A549 treated with AZD2906 at 1 μM for 4 hours (cell line): ENCODE measurements at places on chromosomes 6 and 20. TPM values are rescaled to one million over a fixed set of nuclear protein-coding genes. Genes with fewer than 3 reads are reported as not detected.

PRICKLE4 gene
- total RNA-seq: 0.74 to 1.7 TPM (median 0.76 TPM) in 5 replicates

BTN1A1 gene
- total RNA-seq: not detected in 5 replicates

REM1 gene
- 0.59 to 1.3 TPM (median 0.90 TPM) in 5 replicates for total RNA-seq

OR12D3 gene
- not detected in 5 replicates for total RNA-seq

VSX1 gene
- 0.66 to 1.2 TPM (median 0.93 TPM) in 5 replicates for total RNA-seq

PPIL6 gene
- 3.1 to 3.7 TPM (median 3.5 TPM) in 5 replicates for total RNA-seq

FAXC gene
- 5.9 to 7.8 TPM (median 6.1 TPM) in 5 replicates for total RNA-seq

PRDM1 gene
- total RNA-seq: 5.0 to 6.7 TPM (median 5.5 TPM) in 5 replicates

SSTR4 gene
- total RNA-seq: 0.43 to 0.96 TPM (median 0.79 TPM) in 5 replicates

TRIM15 gene
- total RNA-seq: 0.03 to 0.24 TPM in 2 of 5 replicates, not detected in the others

WFDC2 gene
- 0.15 to 0.32 TPM in 2 of 5 replicates, not detected in the others for total RNA-seq

TBX18 gene
- 18.9 to 21.7 TPM (median 20.3 TPM) in 5 replicates for total RNA-seq

ZNF165 gene
- total RNA-seq: 0.74 to 0.99 TPM (median 0.85 TPM) in 5 replicates

MAS1 gene
- total RNA-seq: 0.01 TPM in 1 of 5 replicates, not detected in the others

ATAT1 gene
- total RNA-seq: 4.9 to 6.4 TPM (median 5.8 TPM) in 5 replicates

HLA-DOA gene
- 0.05 TPM in 1 of 5 replicates, not detected in the others for total RNA-seq

RBM24 gene
- 4.7 to 6.0 TPM (median 5.3 TPM) in 5 replicates for total RNA-seq

RIPOR3 gene
- total RNA-seq: 0.02 to 0.03 TPM (median 0.03 TPM) in 4 of 5 replicates, not detected in the other

NKX2-4 gene
- not detected in 5 replicates for total RNA-seq

TDRD6 gene
- total RNA-seq: 0.01 TPM in 1 of 5 replicates, not detected in the others

RAET1G gene
- total RNA-seq: 6.4 to 11.6 TPM (median 8.5 TPM) in 5 replicates

PET117 gene
- 21.9 to 27.3 TPM (median 24.8 TPM) in 5 replicates for total RNA-seq

SIRPG gene
- total RNA-seq: not detected in 5 replicates

SPINT4 gene
- not detected in 5 replicates for total RNA-seq

EPHA7 gene
- total RNA-seq: 0.03 to 0.13 TPM (median 0.06 TPM) in 5 replicates

ERVFRD-1 gene
- not detected in 5 replicates for total RNA-seq

SLC17A2 gene
- total RNA-seq: not detected in 5 replicates

CLVS2 gene
- 0.13 to 0.23 TPM (median 0.18 TPM) in 5 replicates for total RNA-seq

CST2 gene
- 0.84 to 1.6 TPM (median 1.4 TPM) in 5 replicates for total RNA-seq

TRAPPC3L gene
- total RNA-seq: not detected in 5 replicates

CAPN11 gene
- total RNA-seq: 0.05 TPM in 1 of 5 replicates, not detected in the others

HINT3 gene
- total RNA-seq: 5.7 to 6.6 TPM (median 6.1 TPM) in 5 replicates

BMP6 gene
- 14.2 to 19.0 TPM (median 18.0 TPM) in 5 replicates for total RNA-seq

CYP24A1 gene
- 48.3 to 76.0 TPM (median 65.1 TPM) in 5 replicates for total RNA-seq

SLC22A7 gene
- total RNA-seq: not detected in 5 replicates
